ENCODE measurements at places on chromosomes 2 and 18.
A peak's percentile ranks its signal among the peaks of the same experiment; 100 is the strongest.

DNA sequence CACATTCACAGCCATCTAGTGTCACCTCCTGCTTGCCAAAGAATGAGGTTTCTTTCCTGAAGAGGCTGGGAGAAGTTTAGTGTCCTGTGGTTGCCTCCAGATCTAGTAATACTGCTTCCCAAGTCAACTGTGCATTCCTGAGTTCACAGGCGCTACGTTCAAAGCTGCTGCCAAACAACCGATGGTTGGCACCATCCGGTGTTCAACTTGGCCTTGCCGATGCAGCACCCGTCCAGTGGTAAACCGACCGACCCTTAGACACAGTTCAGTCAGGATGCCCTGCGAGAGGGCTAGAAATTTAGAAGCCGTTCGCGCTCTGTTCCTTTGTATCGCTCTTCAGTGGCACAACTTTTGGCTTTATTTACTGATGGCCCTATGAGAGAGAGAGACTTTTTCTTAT, 28.6 kb downstream of the RMC1 start:
- no peak for ATAC-seq

- ATAC-seq: no peak
Observed at GRCh38 chr2:20622296-20622686, 28.6 kb downstream of the HS1BP3 start.

GRCh38 chr2:181354626-181355025, 102.6 kb upstream of the ITGA4 start:
- no peak for ATAC-seq

- ATAC-seq: peak; percentile 16
Observed at GRCh38 chr2:152566728-152567069, 150.6 kb downstream of the PRPF40A start.

- ATAC-seq: no peak
Observed at GRCh38 chr2:46569061-46569560, 89.7 kb downstream of the TMEM247 start.

GRCh38 chr2:99386011-99386410, 48.8 kb downstream of the EIF5B start:
- ATAC-seq: no peak

DNA sequence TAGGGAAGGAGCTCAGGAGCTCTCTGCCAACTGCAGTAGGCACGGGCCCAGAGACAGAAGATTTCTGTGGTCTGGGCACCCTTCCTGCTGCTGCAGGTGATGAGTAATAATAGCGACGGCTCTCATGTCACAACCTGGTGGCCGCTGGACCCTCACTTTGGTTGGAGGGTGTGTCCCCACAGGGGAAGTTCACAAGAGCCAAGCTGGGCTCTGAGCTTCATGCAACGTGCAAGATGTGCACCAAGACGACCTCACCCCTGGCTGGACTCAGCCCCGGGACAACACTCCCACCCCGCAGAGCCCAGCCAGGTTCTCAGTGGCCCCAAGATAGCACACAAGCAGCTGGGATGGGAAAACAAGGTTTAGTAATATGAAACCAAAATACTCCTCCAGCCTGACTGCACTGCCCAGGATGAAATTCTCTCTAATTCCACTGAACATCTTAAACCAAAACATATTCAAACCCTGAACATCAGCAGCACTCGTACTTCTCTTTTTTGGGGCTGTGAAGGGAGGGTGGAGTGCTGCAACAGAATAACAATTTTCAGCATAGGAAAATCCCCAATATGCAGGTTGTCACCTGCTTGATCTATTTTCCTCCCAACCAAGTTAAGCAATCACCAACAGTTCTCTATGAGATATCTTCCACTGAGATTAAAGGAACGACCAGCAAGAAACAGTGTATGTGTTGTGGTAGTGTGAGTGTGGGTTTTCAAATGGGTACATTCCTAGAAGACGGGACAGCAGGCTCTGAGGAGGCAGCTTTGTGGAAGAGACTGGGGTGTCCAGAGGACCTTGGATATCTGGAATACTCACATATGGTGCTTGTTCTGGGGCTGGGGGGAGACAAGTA, 26.5 kb downstream of the BCL2 start:
- ATAC-seq: peak; percentile 74

GRCh38 chr2:122412360-122412759, 656.9 kb downstream of the TSN start:
- no peak for ATAC-seq

DNA sequence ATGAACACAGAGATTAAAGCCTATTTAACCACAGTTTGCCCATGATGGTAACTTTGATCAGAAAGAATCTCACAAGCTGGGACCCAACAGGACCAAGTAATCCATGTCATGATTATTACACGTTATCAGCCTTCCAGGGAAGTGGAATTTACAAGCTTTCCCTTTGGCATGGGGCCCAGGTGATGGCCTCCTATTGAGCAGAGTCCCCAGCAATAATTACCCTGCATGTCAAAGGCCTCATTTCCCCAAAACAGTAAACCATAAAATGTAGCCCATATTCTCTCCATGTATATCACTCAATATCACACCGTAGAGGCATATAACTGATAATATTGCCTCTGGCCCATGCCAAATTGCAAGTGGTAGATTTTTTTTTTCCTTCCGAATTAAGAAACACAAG, 38.9 kb downstream of the PRKRA start:
- no peak for ATAC-seq

DNA sequence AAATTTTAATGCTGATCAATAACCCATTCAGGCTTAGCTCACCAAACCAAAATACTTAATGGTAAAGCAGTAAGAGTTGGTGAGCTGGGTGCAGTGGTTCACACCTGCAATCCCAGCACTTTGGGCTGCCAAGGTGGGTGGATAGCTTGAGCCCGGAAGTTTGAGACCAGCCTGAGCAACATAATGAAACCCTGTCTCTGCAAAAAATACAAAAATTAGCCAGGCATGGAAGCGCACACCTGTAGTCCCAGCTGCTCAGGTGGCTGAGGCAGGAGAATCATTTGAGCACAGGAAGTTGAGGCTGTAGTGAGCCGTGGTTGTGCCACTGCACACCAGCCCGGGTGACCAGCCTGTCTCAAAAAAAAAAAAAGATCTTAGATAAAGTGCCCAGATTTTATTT, 35.7 kb upstream of the MPP4 start:
- ATAC-seq: no peak

DNA sequence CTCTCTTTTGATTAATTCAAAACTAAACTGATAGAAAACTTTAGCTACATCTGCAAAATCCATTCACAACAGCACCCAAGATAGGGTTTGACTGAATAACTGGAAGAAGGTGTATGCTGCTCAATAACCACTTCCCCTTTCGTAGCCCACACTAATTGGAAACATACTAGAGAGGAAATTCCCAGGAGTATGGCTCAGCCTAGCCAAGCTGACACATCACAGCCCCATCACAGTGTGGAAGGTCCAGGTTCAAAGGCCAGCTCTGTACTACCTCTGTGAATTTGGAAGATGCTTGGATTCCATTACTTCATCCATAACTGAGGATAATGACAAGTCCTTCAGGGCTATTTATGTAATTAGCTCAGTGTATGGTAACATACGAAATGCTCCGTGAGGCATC, 185.4 kb downstream of the FBXO15 start:
- no peak for ATAC-seq

GRCh38 chr2:190583507-190584337, 49.2 kb upstream of the NEMP2 start:
- ATAC-seq: no peak

- ATAC-seq: peak; percentile 95
Observed at GRCh38 chr18:62289047-62289446, 36.1 kb upstream of the TNFRSF11A start.

GRCh38 chr18:25223899-25224886, 127.8 kb downstream of the ZNF521 start:
- ATAC-seq: no peak

DNA sequence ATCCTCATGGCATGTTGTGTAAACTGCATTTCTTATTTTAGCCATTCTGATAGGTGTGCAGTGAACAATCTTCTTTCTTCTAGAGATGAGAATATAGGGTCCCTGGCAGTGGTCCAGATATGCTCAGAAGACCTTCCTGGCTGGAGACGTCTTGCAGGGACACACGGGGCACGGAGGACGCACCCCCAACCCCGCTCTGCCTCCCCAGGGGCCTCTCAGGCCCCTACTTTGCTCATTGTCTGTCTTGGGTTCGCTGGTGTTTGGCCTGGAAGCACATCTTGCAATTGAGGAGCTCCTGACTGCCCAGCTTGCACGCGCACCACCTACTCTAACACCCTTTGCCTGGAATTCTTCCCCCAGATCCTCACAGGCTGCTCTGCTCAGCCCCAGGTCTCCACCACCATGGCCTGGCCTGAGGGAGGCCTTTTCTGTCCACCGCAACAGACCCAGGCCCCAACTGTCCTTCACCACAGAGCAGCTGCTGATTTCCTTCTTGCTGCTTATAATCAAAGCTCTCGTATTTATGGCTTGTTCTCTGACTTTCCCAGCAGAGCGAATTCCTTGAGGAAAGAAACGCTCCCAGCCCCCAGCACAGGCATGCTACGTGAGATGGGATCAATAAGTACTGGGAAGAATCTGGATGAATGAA, 295.9 kb upstream of the HDAC4 start:
- no peak for ATAC-seq

DNA sequence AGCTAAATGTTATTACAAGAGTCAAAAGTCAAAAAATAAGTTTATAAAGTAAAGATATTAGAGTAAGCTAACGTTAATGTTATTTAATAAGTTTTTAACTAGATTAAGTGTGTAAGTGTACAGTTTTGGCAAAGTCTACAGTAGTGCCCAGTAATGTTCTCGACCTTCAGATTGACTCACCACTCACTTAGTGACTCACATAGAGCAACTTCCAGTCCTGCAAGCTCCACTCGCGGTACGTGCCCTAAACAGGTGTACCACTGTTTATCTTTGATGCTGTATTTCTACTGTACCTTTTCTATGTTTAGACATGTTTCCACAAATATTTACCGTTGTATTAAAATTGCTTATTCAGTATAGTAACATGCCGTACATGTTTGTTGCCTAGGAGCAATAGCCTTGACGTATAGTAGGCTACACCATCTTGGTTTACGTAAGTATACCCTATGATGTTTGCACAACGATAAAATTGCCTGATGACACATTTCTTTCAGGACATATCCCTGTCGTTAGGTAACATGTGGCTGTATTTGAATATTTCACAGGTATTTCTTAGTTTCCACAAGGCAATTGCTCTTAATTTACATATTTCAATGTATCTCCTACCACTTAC, 1641.9 kb upstream of the PIK3C3 start:
- ATAC-seq: no peak

DNA sequence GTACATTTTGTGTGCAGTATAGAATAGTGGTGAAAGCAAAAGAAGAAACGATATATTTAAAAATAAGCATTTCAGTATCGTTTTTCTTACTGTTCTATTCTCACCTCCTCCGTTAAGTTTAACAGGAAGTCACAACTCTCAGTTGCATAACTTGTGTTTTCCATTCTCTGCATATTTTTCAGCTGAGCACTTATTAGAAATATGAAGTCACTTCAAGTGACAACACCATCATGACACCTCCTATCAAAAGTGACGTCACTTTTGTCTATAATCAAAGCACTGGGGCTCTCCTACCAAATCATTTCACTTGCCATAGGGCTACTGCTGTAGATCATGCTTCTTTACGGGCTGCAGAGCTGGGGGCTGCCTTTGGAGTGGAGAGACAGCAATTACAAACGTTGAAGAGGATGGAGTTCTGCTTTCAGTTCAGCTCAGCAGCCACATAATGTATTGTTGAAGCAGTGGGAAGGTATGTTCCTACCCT, 36.3 kb downstream of the STAT4 start:
- peak; percentile 18 for ATAC-seq

DNA sequence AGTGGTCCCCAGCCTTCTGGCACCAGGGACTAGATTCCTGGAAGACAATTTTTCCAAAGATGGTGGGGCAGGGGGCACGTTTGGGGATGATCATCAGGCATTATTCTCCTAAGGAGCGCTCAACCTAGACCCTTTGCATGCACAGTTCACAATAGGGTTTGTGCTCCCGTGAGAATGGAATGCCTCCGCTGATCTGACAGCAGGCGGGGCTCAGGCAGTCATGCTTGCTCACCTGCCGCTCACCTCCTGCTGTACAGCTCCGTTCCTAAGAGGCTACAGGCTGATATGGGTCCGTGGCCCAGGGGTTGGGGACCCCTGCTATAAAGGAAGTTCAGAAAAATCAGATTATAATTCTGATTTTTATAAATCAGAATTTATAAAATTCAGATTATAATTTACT, 22.3 kb upstream of the TYMS start:
- no peak for ATAC-seq

DNA sequence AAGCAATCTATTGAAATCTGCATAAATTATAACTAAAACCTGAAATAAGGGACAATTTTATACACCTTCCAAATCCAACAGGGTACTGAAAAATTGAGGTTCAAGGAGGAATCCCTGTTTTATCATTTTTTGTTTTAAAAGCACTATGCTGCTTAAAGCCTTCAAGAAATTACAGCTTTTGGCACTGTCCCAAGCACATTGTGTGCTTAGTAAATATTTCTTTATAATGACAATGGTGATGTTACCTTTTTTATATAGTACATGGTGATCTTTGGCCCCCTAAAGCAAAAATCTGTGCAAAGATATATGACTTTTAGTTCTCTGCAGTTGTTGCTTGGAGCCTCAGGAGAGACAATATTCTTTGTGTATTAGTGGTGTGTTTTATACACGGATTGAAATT, 71.6 kb upstream of the EFEMP1 start:
- ATAC-seq: no peak

- no peak for ATAC-seq
Observed at GRCh38 chr2:192534072-192534471, 339.3 kb upstream of the TMEFF2 start.

GRCh38 chr2:871926-872680, 78.5 kb upstream of the SNTG2 start:
- no peak for ATAC-seq

- no peak for ATAC-seq
Observed at GRCh38 chr2:44969936-44970335, 28.4 kb downstream of the SIX3 start.

GRCh38 chr2:196719110-196719872, 79.8 kb downstream of the CCDC150 start:
- no peak for ATAC-seq

GRCh38 chr2:171436307-171436706, 2.3 kb downstream of the DCAF17 start:
- no peak for ATAC-seq

DNA sequence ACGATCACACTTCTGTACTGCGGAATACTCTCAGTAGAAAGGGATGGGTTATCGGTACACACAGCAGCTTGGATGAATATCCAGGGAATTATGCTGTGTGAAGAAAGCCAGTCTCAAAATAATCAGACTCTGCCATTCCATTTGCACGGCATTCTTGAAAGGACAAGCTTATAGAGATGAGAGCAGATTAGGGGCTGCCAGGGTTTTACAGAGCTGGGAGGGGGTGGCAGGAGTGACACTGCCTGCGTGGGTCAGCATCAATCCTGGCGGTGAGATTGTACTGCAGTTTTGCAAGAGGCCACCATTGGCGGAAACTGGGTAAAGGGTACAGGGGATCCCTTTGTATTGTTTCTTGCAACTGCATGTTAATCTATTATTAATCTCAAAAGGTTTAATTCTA, 16.6 kb downstream of the KCNG2 start:
- ATAC-seq: no peak

DNA sequence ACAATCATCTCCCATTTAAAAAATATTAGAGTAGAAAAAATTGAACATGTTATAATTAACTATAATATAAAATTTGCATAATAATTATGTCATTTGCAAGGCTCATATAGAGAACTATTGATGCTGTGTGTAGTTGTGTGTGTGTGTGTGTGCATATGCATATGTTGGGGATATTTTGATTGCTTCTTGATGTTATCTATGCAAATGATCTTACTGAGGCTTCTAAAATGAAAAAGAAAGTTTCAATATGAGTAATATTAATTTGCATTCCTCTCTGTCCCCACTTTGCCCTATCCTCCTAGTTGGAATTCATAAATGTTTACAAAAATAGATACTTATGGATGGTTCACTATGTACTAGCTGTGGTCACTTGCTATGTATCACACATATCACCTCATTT, 523.3 kb downstream of the TRIB2 start:
- no peak for ATAC-seq

All from activated T-helper 17 cell treated with anti-CD3 and anti-CD28 coated beads, Interleukin-2, amount 50 U/mL, for 72 hours (primary cell).